ENCODE measurements at places on chromosomes 12 and 14.

GRCh38 chr14:102262929-102263462 lies 42.0 kb downstream of the MOK start:
- DNase-seq, result no peak

DNA sequence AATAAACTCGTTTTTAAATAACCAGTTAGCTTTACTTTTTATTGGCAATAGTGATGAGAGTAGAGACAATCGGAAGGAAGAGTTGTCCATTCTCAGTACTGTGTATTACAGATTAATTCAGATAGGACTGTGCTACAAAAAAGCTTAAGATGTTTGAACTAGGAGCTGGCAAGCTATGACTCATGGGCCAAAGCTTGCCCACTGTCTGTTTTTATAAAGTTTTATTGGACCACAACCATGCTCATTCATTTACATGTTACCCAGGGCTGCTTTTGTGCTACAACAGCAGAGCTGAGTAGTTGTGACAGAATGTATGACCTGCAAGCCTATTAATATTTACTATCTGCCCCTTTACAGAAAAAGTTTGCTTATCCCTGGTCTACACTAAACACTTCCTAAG lies 19.4 kb downstream of the GNS start:
- DNase-seq, result no peak

DNA sequence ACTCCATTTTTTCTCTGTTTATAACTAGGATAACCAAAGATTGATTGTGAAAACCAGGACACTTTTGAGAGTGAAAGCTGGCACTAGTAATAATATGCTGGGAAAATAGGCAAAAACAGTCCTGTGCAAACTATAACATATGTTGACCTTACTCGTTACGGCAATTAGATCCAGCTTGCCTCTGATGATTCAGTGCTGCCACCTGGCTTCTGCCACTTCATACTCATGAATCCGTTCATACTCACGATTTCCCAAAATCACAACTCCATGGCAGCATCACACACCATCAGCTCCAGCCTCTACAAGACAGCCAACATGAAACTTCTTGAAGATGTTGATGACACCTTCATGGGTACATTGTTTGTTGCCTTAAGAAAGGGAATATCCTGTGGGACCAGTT lies 49.1 kb upstream of the CAND1 start:
- no peak for DNase-seq

- DNase-seq, result no peak
Measured at GRCh38 chr12:54587315-54587873, 1.1 kb downstream of the PPP1R1A start.

GRCh38 chr14:72774141-72774540 lies 119.8 kb downstream of the DPF3 start:
- no peak for DNase-seq

GRCh38 chr12:116266168-116266601 lies 11.3 kb downstream of the MED13L start:
- no peak for DNase-seq

DNA sequence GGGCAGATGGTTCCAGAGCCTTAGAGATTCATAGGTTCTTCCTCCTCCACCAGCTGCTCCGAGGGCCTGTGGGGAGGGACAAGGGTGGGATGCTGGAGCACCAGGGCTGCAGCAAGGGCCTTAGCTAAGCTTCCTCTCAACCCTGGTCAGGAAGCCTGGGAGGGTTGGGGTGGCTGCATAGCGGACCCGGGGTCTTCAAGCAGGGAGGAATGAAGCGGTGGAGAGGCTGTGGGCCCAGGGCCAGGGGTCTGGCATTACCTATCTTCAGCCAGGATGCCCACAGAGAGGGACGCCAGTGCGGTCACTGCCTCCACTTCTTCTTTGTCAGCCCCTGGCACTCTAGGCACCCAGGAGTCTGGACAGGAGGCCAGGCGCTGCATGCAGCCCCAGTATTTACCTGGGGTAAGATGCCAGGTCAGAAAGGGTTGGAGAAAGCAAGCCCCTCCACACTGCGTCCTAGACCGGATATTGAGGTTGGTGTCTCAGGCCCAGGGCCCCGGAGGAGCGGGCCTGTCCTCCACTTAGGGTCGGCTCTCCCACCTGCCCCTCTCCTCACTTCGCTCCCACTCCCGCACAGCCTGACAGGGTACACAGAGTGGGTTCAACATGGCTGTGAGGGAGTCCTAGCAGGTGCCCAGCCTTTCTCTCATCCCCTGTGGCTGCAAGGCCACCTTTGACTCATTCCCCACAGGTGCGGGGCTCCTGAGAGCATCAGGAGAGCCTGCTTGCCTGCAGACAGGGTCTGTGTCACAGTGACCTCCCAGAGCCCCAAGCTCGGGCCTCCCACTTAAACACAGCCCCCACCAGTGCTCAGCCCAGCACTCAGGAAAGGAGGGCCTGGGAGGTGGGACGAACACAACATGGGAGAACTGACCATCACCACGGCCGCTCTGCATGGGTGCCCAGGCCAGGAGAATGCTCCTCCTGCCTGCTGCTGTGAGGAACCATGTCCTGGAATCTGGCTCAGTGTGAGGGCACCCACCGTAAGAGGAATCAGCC lies 11.1 kb downstream of the SLC48A1 start:
- DNase-seq, result no peak

GRCh38 chr12:49568442-49569162 lies 660 bp upstream of the MCRS1 start:
- DNase-seq, result no peak

- no peak for DNase-seq
Measured at GRCh38 chr14:54640506-54640905, 73.6 kb downstream of the SAMD4A start.

DNA sequence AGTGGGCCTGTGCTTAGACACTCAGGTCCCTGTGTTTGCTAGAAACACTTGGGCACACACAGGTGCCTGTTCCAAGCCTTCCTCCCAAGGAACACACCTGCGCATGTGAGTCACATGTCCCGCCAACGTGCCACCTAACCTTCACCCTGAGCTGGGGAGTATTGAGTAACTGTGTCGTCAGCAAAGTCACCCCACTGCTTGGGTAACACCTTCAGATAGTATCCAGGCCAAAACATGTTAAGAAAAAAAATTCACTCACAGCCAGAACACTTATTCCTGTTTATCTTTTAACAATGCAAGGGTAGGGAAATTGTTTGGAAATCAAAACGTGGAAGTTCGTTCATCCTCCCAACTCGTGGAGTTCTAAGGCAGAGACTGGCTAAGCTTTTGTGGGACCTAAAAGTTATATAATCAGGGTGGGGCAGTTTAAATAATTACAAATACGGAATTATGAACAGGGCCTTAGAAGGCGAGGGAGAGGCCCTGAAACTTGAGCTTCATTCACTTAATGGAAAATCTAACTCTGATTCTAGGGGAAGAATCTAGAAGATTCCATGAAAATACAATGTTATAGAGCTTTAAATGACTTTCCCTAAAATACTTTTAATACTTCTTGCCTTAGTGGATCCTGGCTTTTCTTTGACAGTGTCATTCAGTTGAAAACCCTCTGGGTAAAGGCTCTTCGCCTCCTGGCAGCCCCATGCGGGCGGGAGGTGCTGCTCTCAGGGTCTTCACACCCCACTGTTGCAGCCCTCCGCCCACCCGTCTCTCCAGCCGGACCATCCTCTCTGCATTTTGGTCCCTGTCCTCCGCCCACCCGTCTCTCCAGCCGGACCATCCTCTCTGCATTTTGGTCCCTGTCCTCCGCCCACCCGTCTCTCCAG lies 30.3 kb upstream of the ADIPOR2 start:
- DNase-seq, result no peak

DNA sequence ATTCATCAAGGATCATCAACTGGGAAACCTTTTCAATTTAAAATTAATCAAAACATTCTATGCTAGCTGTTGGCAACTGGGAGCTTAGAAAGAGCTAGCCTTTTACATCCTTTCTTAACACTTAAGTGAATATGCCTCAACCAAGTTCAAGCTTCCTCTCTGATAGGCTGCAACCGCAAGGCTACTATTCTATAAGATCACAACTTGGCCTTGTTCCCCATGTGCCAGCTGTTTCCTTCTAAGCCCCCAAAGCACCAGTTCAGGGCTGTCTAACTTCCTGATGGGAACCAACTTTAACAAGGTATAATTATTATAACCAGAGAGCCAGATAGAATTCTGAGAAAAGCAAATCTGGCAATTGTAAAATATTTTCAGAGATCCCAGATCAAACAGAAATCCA lies 37.0 kb downstream of the KCNC2 start:
- DNase-seq, result no peak

GRCh38 chr12:66217342-66217917 lies 28.4 kb downstream of the IRAK3 start:
- no peak for DNase-seq

- DNase-seq, result no peak
Measured at GRCh38 chr14:68268197-68268596, 448.6 kb downstream of the RAD51B start.

GRCh38 chr12:118237052-118237665 lies 101.2 kb downstream of the PEBP1 start:
- DNase-seq, result no peak

GRCh38 chr14:105862581-105863239 lies 336.3 kb downstream of the TMEM121 start:
- DNase-seq, result no peak

Data from naive thymus-derived CD4-positive, alpha-beta T cell (primary cell).